ENCODE measurements at places on chromosomes 12 and 14.

DNA sequence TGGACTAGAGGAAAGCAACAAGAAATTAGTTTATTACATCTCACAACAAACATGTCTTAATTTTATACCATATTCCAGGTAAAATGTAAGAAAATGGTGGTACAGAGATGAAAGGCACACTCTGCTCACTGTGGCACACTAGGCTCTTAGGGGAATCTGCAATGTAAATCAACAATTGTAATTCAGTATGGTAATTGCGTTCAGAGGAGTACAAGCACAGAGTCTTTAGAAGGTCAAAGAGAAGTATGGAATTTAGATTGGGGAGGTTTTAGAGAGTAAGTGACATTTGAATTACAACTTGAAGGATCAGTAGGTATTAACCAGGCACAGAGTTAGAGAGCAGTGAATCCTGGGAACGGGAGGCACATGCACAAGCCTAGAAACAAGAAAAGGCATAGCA is 694.0 kb upstream of the USP15 start:
- no peak for DNase-seq

- no peak for DNase-seq
Measured at GRCh38 chr12:123387508-123388176, 3.7 kb downstream of the KMT5A start.

- no peak for DNase-seq
Measured at GRCh38 chr12:48352157-48352760, 1.5 kb upstream of the ZNF641 start.

GRCh38 chr12:67364228-67364627 is 95.1 kb downstream of the CAND1 start:
- DNase-seq, result no peak

- no peak for DNase-seq
Measured at GRCh38 chr12:24172031-24172772, 222.7 kb upstream of the SOX5 start.

Measured in RWPE1 (cell line).